Activated CD4-positive, alpha-beta T cell treated with anti-CD3 and anti-CD28 coated beads, Interleukin-2, amount 50 U/mL, for 48 hours (primary cell): ENCODE measurements at places on chromosomes 3 and 15.

GRCh38 chr3:107421170-107421792, 44.0 kb downstream of the CCDC54 start:
- DNase-seq, result no peak

DNA sequence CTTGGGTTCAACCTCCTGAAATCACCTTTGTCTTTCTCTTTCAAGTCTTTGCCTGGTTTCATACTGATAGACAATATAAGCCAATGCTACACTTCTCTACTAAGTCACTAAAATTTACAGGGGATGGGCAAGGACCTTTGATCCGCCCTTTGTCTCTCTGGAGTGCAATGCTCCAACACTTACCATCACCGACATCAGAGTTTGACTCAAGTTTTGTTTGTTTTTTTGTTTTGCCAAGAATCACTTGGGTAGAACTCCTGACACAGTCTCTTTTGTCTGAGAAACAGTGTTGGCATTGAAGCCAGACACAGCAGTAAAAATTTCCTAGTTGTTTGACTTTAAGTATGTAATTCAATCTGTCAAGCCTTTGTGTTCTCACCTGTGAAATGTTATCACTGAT, 29.3 kb downstream of the NFKBIZ start:
- no peak for DNase-seq

- no peak for DNase-seq
Observed at GRCh38 chr3:177089110-177089509, 108.2 kb downstream of the TBL1XR1 start.

DNA sequence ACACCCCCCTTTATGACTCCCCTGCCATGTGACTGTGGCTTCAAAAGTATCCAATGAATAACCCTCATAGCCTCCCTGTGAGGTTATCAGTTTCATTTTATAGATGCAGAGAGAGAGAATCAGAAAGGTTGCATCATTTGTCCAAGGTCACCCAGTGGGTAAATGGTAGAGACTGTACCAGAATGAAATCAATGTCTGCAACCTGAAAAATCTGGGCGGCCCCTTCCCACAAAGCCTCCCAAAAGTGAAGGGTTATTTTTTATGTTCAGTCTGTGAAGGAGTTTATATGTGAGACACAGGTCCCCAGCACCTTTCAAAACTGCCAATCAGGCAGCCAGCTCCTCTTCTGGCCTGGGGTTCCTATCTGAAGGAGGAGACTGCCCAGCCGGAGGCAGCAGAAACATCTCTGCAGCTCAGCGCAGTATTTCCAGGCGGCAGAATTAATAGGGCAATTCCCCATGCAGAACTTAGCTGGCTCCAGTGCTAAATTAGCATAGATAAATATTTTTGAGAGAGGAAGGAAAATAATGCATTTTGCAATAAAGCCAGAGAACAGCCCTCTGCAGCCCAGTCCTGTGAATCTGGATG, 130.8 kb upstream of the PRR20G start:
- no peak for DNase-seq

DNA sequence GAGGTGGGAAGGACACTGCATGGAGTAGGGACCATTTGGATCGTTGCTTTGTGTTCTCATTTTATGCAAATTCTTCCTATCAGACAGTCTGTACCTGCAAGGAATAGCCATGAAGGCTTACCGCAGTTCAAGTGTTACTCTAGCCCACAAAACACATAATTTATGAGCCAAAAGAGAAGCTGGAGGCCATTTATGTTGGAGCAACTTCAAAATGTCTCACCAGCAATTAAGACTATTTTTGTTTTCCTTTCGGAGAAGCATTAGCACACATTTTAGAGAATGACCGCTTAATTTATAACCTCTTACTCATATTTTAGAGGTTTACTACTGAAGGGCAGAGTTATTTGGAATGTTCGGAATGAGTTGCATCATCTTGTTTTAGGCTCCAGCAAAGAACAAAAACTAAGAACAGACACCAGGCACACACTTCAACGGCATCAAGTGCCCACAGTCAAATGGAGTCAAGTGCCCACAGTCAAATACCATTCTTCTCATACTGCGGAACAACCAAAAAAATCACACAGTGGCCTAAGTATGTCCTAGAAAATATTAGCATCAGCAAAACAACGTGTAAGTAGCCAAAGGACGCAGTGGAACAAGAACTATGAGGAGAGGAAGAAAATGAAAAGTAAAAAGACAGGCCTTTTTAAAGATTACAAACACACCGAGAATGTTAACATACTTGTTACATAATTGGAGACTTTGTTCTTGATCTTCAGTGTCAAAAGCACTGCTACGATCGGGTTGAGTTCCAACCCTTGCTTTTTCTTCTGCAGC, 17.5 kb upstream of the GOLGA8J start:
- no peak for DNase-seq

DNA sequence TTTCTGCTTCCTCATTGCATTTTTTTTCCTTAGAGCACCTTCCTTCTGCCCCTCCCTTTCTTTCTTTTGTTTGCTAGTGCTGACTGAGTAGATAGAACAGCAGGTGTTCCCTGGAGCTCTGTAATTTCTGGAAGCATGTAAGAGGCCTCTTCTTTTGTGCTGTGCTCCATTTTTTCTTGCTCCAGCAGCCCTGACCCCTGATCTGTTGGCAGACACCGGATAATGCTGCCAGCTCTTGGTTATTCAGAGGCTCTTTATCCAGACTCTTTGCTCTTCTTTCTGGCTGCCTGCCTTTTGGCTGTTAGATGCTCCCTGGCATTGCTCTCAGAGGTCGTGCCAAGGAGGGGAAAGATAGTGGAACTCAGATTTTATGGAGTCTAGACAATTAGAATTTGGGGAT, 104.4 kb upstream of the RBMS3 start:
- DNase-seq, result no peak

DNA sequence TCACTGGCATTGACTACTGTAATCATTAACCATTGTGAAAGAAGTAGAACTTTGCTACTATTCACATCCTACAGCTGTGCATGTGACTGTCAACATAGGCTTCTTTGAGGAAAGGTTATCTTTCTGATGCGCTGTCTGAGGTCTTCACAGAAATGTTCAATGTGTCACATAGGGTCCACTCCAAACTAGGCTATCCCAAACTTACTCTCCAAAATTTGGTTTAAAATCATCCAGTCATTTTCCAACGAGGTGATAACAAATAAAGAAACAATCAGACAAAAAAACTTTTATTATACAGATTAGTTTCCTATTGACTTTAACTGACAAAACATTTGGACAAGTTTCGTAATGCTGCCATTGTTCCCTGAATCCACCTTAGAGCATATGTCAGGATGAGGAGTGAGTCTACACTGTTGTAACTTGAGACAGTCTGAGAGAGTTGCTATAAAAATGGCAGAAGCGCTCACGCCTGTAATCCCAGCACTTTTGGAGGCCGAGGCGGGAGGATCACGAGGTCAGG, 511.6 kb downstream of the PLOD2 start:
- DNase-seq, result no peak

DNA sequence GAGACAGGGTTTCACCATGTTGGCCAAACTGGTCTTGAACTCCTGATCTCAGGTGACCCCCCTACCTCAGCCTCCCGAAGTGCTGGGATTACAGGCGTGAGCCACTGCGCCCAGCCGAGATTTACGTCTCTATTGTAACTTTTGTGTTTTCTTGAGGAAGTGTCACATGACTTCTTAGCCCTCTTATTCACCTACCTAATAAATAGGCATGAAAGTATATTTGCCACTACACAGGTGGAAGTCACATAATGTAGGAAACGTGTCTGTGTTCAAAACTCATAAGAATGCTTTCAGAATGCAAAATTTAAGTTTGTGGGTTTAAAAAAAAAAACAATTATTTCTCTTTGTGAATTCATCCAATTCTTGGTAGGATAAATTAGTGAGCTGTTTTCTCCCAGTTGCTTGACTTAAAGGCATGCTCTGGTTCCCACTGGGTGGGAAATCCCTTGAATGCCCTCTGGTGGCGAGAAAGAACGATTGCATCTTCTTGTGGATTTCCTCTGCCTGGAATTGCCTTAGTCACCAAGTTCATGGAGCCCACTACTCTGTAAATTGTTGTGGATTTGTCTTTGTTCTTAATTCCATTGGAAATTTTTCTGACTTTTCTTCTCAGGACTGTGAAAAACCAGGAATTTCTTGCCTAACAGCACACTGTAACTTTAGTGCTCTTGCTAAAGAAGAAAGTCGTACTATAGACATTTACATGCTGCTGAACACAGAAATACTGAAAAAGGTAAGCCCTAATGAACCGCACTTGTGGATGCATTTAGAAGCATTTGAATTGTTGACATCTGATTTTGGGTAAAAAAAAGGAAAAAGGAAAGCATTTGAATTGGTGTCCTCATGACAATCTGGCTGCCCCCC, 82.2 kb upstream of the CTDSPL start:
- no peak for DNase-seq

DNA sequence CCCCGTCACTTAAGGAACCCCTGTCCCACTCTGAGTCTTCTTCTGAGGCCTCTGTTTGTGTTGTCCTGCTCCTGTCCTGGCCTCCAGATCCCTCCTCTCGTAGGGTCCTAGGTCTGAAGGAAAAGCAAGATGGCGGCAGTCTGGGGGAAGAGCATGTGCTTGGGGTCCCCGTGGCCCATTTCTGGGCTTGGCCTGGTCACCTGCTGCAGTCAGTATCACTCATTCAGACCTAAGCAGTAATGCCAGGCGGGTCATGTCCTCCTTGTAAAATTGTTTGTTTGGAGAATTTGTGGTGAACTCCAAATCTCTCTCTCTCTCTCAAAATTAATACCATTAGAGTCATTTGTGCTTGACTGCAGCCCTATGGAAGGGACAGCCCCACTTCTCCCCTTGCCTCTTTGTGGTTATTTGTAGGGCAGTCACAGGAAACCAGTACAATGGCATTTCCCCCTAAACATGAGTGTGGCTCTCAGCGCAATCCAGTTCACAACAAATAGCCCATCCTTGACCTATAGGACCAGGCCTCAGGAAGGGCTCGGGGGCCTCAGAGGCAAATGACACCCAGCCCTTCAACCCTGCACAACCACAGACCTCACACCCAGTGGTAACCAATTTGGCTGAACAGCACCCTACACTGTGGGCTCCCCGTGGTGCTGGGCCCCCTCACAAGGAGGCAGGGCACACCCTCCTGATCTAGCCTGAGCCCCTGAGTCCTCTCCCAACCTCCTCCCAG, 173.5 kb downstream of the OR4M2 start:
- peak; percentile 14 for DNase-seq

DNA sequence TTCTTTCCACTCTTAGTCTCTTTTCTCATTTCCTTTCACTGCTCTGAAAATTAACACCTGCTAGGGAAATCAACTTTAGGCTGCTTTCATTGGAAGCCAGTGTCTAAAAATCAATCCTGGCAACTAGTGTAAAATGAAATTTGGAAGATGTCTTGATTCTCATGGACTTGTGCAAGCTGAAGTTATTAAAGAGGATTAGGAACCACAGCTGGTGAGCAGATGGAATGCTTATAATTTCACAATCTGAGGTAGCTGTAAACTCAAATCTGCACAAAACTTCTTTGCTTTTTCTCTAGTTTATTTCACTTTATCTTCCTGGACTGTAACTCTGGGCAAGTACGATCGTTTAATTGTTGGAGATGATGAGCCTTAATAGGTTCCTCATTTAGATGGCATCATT, 175.6 kb downstream of the GHSR start:
- no peak for DNase-seq

- DNase-seq, result no peak
Observed at GRCh38 chr15:98121536-98121935, 161.0 kb downstream of the ARRDC4 start.

DNA sequence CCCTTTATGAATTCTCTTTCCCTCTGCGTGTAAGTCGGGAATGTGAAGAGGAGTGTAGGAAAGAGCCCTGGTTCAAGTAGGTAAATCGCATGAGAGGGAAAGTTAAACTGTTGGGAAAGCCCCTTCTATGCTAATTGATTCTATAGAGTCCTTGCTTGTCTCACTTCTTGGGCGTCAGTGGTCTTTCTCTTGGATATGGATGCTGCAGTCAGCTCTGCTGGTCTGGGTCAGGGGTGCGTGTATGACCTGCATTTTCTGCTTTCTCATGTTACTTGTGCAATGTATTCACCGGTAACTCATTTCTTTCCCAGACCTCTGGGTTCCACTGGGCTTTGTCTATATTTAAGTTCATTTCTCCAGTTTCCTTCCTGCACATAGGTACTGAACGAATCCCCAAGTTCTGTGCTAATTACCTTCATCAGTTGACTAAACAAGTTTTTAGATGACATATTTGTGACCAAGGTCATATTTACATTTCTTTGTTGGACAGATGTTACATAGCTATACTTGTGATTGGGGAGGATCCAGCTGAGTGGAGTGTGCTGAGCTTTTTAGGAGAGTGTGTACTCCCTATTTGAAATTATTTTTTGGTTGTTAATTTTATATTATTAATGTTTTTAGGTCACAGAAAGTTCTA, 1.4 kb downstream of the SETD5 start:
- peak; percentile 29 for DNase-seq

GRCh38 chr3:52039846-52040245, 16.5 kb downstream of the DUSP7 start:
- no peak for DNase-seq

- peak; percentile 42 for DNase-seq
Observed at GRCh38 chr15:90087454-90088154, 14.7 kb downstream of the IDH2 start.

DNA sequence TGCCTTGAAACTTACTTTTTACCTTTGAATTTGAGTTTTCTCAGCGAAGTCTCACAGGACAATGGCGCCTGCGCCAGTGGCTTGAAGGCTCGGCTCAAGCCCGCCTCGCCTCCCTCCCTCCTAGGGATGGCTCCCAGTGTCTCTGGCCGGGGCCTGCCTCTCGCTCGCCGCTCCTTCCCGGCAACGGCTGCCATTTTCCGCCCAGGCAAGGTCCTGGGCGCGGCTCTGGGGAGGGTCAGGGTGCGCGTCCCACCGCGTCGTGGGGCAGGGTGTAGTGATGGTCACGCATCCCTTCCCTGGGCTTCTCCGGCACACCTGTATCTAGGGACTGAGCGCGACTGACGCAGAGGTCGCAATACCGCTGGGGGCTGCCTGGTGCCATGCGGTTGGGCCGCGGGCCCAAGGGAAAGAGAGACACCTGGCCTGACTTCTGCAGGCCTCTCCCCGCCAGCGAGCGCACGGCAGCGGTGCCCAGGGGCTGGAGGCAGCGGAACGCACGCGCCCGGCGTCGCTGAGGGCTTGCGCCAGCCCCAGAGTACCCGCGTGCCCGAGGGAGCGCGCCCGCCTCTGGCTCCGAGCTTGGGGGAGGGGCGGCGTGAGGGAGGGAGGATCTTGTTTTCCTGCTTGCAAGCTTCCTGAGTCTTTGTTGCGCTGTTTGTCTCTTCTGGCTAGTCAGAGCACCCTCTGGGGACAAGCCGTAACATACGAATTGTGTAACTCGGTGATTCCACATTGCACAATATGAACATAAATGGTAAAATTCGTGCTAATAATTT, 20.7 kb upstream of the FEM1B start:
- peak; percentile 79 for DNase-seq

DNA sequence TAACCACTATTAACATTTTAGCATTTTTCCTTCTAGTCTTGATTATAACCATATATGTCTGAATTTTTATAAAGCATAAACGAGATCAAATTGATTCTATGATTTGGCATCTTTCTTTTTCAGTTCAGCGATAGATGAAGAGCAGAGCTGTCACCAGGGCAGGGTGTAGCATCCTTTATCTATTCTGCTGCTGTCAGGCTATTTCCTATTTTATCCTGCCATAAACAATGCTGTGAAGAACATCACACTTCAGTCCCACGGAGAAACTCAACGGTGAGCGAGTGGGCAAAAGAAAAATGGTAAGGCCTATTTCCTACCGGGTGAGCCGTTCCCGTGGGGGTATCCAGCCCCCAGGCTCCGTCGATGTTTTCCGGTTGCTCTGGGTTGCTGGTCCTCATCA, 15.5 kb downstream of the TMEM40 start:
- DNase-seq, result no peak

- DNase-seq, result no peak
Observed at GRCh38 chr15:57195326-57195725, 181.0 kb upstream of the CGNL1 start.
